Stimulated activated CD8-positive, alpha-beta memory T cell treated with anti-CD3 and anti-CD28 coated beads, Interleukin-4, amount 100 ng/mL, for 48 hours (primary cell): ENCODE measurements at places on chromosomes 3 and 15.

GRCh38 chr3:187750006-187750512 lies 4.8 kb upstream of the BCL6 start:
- DNase-seq, result no peak

GRCh38 chr3:16550305-16550675 lies 36.8 kb upstream of the RFTN1 start:
- DNase-seq, result no peak

DNA sequence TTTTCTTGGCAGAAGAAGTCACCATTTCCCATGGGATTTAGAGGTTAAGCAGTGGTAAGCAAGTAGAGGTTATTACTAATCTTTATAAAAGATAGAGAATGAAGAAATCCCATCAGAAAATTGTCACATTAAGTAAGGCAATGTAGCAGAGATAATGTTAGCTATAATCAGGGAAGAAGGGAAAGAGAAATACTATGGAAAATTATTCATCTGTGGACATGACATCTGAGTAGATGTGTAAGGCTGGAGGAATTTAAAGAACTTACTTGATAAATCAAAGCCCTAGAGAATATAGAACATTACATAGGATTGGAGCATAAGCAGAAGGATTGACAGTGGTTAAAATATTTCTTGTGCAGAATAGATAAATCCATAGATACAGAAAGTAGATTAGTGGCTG lies 553.1 kb upstream of the CBLB start:
- DNase-seq, result no peak

GRCh38 chr15:64883997-64884511 lies 27.6 kb upstream of the ANKDD1A start:
- DNase-seq, result peak; percentile 87

DNA sequence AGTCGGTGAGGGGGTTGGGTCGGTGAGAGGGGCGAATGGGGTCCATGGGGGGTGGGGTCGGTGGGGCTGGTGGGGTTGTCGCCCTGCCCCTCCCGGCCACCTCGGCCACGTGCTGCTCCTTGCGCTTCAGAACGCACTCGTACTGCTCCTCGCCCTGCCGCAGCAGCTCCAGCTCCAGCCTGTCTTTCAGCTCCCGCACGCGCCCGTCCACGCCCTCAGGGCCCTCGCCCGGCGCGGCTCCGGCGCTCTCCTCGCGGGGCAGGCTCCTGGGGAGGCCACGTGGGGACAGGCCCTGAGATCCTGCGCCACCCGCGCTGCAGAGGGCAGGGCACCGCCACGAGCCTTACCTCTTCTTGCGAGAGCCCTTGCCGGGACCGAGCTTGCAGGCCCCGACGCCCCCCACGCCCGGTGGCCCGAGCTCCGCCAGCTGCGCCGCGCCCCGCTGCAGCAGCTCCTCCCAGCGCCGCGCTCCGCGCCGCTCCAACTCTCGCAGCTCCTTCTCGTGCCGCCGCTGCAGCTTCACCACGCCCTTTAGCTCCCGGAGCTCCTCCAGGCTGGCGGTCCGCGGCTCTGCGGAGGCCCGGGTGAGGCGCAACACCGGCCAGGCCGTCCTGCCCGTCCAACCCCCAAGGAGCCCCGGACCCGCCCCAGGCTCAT lies 8.2 kb upstream of the ANKRD63 start:
- no peak for DNase-seq

- no peak for DNase-seq
Observed at GRCh38 chr3:127419641-127420553, 132.1 kb upstream of the PRR20G start.

- no peak for DNase-seq
Observed at GRCh38 chr3:141677701-141678100, 60.4 kb upstream of the RNF7 start.

- DNase-seq, result no peak
Observed at GRCh38 chr3:170848292-170848917, 21.6 kb downstream of the RPL22L1 start.

- DNase-seq, result peak; percentile 62
Observed at GRCh38 chr3:172622916-172623700, 87.8 kb downstream of the NCEH1 start.

- DNase-seq, result no peak
Observed at GRCh38 chr3:13689373-13690260, 140.7 kb downstream of the FBLN2 start.

- DNase-seq, result no peak
Observed at GRCh38 chr3:13017361-13018042, 55.7 kb downstream of the IQSEC1 start.

GRCh38 chr3:43154980-43155379 lies 49.1 kb upstream of the POMGNT2 start:
- no peak for DNase-seq

DNA sequence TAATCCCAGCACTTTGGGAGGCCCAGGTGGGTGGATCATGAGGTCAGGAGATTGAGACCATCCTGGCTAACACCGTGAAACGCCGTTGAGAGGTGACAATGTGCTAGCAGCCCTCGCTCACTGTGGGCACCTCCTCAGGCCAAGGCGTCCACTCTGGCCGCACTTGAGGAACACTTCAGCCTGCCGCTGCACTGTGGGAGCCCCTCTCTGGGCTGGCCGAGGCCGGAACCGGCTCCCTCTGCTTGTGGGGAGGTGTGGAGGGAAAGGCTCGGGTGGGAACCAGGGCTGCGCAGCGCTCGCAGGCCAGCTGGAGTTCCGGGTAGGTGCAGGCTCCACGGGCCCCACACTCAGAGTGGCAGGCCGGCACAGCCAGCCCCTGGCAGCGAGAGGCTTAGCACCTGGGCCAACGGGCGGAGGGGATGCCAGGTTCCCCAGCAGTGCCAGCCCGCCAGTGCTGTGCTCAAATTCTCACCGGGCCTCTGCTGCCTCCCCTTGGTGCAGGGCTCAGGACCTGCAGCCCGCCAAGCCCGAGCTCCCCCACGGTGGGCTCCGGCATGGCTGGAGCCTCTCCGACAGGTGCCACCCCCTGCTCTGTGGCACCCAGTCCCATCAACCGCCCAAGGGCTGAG lies 253.6 kb downstream of the CNTN4 start:
- DNase-seq, result no peak

DNA sequence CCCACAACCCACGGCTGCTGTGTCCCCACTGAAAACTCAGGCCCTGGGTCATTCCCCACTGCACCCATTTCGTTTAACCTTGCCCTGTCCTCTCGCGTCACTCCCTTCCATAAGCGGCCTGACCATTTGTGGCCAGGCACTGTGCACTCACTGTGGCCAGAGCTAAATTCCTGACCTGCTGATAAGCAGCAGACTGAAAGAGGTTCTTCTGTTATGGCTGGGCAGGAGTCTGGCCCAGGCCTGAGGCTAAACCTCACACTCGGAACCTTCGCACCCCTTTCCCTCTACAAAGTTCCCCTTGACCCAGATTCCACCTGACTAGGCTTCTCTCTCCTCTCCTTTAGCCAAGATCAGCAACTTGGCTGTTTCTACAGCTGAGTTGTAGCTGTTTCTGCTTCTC lies 62.3 kb downstream of the ADAMTS17 start:
- no peak for DNase-seq

DNA sequence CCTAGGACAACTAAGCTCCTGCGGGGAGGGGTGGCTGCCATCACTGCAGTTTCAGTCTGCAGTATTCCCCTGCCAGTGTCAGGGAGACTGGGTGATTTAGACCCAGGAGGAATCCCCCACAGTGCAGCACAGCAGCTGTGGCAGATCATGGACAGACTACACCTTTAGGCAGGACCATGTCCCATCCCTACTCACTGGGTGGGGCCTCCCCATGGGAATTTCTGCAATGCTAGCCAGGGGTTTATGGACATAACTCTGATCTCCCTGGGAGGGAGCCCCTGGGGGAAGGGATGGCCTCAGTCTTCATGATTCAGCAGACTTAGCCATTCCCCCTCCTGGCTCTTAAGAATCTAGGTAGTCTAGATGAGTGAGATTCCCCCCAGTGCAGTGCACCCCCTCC lies 130.1 kb upstream of the STAC start:
- no peak for DNase-seq

DNA sequence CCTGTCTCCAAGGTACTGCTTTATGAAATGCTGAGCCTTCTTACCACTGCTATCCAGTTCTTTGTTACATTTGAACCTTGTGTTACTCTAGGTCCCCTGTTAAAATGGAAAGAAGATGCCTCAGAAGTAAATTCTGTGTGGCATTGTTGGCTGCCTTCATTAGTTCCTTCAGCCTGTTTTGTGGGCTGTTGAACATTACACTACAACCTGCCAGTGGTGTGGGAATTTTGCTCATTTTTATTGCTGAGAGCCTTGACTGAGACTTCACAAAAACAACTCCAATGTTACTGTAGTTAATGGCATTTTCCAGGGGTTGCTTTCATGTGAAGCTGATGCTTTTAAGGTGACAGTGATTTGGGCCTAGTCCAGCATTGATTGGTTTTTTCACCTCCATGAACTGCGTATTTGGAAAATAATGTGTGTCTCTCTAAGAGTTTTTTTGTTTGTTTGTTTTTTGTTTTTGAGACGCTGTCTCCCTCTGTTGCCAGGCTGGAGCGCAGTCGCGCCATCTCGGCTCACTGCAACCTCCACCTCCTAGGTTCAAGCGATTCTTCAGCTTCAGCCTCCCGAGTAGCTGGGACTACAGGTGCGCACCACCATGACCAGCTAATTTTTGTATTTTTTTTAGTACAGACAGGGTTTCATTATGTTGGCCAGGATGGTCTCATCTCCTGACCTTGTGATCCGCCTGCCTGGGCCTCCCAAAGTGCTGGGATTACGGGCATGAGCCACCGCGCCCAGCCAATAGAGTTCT lies 4.3 kb downstream of the MAPK6 start:
- DNase-seq, result no peak

GRCh38 chr3:120013481-120013880 lies 80.8 kb downstream of the GSK3B start:
- DNase-seq, result no peak

DNA sequence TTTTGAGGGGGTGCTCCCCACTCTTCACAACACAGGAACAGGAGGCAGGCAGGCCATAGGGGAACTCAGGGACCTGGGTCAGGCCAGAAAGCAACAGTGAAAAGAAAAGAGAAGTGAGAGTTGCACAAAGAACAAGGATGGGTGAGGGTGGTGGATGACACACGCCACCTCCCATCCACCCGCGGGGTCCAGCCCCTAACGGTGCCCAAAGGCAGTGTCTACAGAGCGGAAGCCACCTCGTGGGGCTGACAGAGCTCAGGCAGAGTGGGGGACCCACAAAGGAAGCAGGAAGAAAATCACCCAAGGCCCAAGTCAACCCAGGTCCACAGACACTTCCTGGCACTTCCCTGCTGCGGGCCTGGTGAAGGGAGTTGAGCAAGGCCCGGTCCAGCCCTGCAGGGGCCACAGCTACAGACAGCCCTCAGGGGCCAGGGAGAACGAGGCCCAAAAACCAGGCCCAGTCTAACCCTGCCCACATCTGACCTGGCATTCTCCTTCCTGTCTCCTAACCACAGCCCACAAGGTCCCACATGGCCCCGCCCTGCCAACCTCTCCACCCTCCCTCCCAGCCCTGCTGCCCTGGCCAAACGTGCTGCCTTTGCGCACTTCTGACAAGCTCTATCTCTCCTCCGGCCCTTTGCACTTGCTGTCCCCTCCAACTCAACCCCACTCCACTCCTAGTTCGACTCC lies 5.9 kb downstream of the NUP210 start:
- peak; percentile 79 for DNase-seq

- DNase-seq, result no peak
Observed at GRCh38 chr3:5181469-5182141, 5.9 kb upstream of the EDEM1 start.

DNA sequence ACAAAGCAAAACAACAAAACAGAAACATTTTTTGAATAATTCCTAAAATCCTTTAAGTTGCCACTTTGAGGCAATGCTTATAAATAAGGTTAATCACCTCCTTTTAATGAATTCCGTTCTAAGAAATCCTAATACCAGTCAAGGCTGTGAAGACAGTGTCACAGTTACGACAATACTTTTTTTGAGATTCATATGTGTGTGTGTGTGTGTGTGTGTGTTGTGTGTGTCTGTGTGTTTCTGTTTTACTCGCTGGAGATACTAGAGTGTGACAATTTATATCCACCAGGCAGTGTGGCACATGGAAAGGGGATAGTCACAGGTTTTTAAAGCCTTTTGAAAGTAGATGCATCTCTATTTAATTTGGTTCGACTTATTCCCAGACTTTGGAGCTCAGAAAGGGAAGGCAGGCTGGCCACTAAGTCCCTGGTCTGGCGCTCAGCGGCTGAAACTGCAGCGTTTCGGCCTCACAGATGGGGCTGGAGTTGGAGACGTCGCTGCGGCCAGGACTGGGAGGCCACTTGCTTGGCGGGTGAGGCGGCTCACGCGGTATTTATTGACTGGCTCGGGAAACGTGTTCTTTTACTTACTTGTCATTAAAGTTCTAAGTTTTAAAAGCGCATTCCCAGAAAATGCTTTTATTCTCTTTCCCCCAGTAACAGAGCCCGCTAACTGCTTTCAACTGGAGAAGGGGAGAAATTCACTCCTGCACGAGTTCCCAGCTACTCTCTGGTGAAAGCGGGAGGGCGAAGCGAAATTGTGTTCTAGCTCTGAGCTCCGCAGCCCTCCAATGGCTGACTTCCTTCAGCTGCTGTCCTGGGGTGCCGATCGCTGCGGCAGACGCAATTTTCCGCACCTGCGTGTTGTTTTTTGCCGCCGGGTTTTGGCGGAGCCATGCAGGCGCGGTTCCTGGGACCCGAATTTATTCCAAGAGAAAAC lies 13.7 kb downstream of the ZIC1 start:
- no peak for DNase-seq

DNA sequence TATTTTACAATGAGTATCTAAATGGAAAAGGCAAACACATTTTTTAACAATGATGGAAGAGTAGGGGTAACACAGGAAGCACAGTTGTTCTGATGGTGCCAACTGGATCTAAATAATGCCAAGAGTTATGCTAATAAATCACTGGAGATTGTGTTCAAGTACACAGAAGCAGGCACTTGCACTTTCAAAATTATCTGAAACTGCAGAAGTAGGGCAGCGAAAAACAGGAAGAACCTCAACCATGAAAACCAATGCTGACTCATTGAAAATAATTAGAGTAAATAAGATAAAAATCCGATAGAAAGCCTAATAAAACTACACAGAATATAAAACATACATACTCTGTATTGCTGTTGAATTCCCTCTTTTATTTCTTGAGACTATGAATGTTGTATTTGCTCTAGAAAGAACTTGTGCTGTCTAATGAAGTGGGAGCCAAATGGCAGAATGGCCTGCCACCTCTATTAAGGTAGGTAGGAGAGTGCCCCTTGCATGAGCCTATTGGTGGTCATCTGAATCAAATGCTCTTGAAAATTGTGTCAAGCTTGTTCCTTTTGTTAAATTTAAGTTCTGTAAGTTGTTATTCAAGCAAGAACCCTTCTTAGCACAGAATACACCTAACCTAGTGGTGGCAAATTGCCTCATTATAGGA lies 93.7 kb downstream of the ABI3BP start:
- DNase-seq, result no peak

DNA sequence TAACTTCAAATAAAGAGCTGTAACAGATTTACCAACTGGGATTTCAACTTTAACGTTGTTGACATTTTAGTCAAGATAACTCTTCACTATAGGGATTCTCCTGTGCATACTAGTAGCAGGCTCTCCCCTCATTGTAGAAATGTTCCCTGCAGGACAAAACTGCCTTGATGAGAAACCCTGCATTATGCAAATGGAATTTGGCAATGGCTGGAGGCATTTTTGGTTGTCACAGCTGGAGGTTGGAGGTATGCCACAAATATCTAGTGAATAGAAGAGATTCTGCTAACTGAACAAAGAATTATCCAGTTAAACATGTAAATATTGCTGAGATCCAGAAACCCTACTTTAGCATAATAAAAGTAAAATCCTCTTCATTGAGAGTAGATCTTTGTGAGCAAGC lies 928.8 kb upstream of the ALCAM start:
- DNase-seq, result no peak
